ENCODE measurements at places on chromosomes 1 and 21. TPM values are rescaled to one million over a fixed set of nuclear protein-coding genes. Genes with fewer than 3 reads are reported as not detected.

DNA sequence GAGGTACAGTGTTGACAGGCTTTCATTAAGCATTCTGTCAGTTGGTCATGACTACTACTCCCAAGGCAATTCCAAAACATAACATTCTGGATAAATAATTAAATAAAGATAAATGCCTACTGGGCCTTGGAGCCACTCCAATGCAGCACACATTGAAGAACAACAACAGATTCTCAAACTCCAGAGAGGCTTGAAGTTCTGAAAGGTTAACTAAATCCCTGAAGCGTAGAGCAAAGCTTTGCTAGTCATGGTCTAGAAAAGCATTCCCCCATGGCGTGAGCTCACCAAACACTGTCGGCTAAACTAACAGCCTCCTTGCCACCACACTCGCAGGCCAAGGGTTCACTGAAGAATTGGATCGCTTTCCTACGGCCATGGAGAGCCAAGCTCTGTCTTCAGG, 268.0 kb downstream of the ATG4C start:
- DNase-seq, result no peak

Gene LRRN2
- total RNA-seq, result 9.7 TPM

DNA sequence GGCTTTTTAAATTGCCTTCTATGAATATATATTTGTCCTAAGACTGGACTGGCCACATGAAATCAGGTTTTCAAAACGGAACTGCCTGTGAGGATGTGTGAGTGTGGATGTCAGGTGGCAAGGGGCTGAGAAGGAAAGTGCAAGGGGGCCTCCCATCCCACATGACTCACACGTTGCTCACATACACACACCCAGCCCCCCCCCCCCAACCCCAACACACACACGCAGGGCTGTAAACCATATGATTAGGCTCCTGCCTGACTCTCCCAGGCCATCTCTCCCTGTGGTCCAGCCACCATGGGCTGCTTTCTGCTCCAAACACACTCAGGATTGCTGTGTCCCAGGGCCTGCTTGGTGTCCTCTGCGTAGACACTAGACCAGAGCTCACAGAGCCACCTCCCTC, 22.4 kb downstream of the DEGS1 start:
- DNase-seq, result no peak

Gene CRYBG2
- not detected for total RNA-seq

- DNase-seq, result no peak
These were observed 222.4 kb upstream of the C8B start for GRCh38 chr1:57188168-57188567.

DNA sequence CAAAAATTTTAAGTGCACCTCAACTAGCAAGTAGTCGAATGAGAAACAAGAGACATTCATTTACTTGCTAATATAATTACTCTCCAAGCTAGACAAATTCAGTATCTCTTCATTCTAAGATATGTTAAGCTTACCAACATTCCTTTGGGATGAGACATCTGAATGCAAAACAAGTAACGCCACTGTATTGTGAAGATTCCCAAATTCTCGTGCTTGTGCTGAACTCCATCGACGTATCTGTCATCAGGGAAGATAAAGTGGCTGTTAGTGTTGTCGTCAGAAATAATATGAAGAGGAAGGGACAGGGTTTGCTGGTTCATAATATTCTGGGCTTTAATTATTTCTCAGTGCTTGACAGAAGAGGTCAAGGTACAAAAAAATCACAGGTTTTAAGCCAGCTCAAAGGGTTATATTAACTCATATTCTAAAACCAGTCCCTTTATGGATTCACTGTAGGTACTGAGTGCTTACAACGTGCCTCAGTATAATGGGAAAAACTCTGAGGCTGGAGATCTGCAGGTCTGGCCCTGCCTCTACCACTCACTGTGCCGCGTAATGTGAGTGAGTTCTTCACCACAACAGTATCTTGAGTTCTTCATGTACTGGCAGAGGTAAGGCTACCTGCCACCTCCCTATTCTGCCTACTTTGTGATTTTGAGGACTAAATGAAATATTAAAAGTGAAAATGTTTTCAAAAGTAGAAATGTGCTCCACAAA, 42.0 kb downstream of the PCSK9 start:
- no peak for DNase-seq

Gene S100A1
- 8.1 TPM for total RNA-seq

Gene SH2D5
- 1.8 TPM for total RNA-seq

Gene FOXJ3
- total RNA-seq, result 36.4 TPM

DNA sequence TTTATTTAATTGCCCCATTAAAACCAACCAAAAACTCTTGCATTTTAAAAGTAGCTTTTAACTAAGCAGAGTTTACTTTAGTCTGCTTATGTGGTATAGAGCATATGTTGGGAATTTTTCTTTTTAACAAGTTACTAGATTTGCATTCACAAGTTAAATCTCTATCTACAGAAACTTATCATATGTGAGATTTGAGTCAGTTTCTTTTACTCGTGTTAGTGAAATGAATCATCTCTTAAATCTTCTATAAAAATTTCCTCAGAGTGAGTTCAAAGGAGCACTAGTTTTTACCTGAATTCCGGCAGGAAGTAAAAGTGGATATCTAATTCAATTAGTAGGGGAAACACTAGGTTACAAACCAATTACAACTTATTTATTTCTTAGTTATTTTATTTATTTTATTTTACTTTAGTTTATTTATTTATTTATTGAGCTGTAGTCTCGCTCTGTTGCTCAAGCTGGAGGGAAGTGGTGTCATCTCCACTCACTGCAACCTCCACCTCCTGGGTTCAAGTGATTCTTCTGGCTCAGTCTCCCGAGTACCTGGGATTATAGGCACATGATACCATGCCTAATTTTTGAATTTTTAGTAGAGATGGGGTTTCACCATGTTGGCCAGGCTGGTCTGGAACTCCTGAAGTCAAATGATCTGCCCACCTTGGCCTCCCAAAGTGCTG, 1609.6 kb upstream of the B3GALT2 start:
- no peak for DNase-seq

GRCh38 chr1:3117879-3118278, 48.9 kb downstream of the PRDM16 start:
- DNase-seq, result no peak

DNA sequence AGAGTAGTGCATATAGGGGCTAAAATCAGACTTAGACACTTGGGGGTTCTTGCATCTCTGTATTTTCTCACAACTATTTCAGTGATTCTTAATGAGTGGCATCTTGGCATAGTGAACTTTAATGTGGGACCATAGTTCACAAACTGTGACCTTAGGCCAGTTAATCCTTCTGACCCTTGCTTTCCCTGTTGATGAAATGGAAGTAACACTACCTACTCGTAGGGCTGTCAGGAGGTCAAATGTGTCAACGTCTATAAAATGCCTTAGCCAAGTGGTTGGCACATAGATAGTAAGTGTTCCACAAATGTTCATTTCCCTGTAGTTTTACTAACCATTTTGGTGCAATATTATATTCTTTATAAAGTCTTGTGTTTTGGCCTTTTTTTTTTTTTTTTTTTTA, 49.4 kb downstream of the DYRK1A start:
- no peak for DNase-seq

DNA sequence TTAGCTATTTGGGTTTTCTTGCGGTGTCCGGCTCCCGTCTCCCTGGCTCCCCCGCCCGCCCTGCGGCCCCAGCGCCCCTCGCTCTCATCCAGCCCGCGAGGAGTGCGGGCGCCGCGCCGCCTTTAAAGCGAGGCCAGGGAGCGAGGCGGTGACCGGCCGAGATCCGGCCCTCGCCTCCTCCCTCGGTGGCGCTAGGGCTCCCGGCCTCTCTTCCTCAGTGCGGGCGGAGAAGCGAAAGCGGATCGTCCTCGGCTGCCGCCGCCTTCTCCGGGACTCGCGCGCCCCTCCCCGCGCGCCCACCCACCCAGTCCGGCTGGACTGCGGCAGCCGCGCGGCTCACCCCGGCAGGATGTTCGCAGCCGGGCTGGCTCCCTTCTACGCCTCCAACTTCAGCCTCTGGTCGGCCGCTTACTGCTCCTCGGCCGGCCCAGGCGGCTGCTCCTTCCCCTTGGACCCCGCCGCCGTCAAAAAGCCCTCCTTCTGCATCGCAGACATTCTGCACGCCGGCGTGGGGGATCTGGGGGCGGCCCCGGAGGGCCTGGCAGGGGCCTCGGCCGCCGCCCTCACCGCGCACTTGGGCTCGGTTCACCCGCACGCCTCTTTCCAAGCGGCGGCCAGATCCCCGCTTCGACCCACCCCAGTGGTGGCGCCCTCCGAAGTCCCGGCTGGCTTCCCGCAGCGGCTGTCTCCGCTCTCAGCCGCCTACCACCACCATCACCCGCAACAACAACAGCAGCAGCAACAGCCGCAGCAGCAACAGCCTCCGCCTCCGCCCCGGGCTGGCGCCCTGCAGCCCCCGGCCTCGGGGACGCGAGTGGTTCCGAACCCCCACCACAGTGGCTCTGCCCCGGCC, 492 bp downstream of the HLX start:
- DNase-seq, result peak; percentile 47

DNA sequence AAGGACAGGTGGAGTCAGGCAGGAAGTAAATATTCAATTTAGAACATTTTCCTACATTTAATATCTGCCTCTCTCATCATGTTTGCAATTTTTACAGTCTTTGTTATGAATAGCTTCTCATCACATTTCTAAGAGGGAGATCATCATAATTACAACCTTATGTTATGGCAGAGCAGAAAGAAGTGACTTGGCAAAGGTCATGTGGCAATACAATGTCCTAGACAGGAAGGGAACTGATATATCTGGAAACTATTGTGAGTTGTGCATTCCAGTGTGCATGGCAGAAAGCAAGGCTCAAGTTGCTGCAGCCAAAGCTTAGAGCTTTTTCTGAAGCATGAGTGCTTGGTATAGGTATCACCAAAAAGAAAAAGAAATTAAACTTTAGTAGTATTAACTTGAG, 43.8 kb upstream of the PRRX1 start:
- DNase-seq, result no peak

GRCh38 chr21:38654580-38654979, 151.1 kb upstream of the ETS2 start:
- no peak for DNase-seq

Gene MYOG
- total RNA-seq, result not detected

Gene LCE5A
- not detected for total RNA-seq

DNA sequence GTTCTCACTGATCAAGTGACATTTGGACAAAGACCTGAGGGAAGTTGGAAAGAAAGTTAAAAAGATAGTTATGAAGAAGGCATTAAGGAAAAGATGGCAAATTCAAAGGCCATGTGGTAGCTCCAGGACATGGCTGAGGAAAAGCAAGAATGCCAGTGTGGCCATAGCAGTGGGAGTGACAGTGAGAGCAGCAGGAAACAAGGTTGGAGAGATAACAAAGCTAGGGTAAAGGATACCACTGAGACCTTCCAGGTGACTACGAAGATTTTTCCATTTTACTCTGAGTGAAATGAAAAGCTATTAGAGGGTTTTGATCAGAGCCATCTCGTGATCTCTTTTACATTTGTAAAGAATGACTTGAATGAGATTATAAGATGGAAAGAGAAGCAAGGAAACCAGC, 170.6 kb downstream of the SLC44A5 start:
- DNase-seq, result no peak

GRCh38 chr1:31744165-31744888, 19.8 kb downstream of the ADGRB2 start:
- no peak for DNase-seq

DNA sequence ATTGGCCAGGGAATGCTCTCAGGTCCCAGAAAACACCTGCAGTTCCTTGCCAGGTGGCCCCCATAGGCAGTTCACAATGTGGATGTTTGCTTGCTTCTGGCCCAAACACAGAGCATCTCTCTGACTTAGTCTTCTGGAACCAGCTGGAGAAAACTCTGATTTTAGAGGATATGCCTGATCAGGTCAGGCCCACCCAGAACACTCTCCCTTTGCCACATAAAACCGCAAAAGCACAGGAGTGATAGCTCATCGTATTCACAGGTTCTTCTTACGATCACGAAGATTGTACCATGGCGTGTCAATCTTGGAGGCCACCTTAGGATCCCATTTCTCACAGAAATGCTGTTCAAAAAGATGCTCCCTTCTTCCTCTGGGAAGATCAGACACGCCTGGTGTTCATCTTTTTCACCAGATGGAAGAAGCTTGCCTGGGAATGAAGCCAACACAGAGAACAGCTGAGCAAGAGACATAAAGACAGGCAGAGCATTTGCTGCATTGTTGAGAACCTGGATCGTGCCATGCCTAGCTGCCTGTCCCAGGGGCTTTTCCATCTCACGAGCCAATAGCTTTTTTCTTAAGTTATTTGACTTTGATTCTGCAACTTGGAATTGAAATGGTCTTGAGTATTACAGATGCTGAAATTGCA, 11.6 kb upstream of the CD247 start:
- DNase-seq, result no peak
